ENCODE measurements at places on chromosomes 11 and 22. TPM values are rescaled to one million over a fixed set of nuclear protein-coding genes. Genes with fewer than 3 reads are reported as not detected.

Gene BDNF
- 0.39 TPM for total RNA-seq

Gene CCDC134
- total RNA-seq, result 7.3 TPM

Gene P2RX6
- under 0.01 TPM for total RNA-seq

Gene SLC6A5
- total RNA-seq, result not detected

Gene CALCA
- not detected for total RNA-seq

Gene DERL3
- total RNA-seq, result 0.37 TPM

Gene MS4A3
- total RNA-seq, result not detected

Gene LMNTD2
- total RNA-seq, result under 0.01 TPM

Gene KIAA1671
- total RNA-seq, result 5.9 TPM

Gene NAALADL1
- total RNA-seq, result 10.8 TPM

Gene KRTAP5-1
- not detected for total RNA-seq

Gene IGLL5
- not detected for total RNA-seq

Gene UBE4A
- total RNA-seq, result 54.2 TPM

Gene OR52I1
- total RNA-seq, result not detected

Gene MISFA
- total RNA-seq, result 0.59 TPM

Gene PIWIL4
- total RNA-seq, result 1.8 TPM

Gene DRICH1
- not detected for total RNA-seq

Gene OLFML1
- 10.7 TPM for total RNA-seq

Gene TBX1
- total RNA-seq, result not detected

Gene ALDH3B1
- 33.1 TPM for total RNA-seq

Gene NRIP3
- 4.0 TPM for total RNA-seq

Gene HBG1
- total RNA-seq, result not detected

Gene AIFM3
- 0.73 TPM for total RNA-seq

Gene USP2
- not detected for total RNA-seq
